NCI-H1048 (cell line): ENCODE measurements at places on chromosomes 5 and 9.

GRCh38 chr5:65955746-65956145, 29.4 kb downstream of the ERBIN start:
- no peak for DNase-seq

DNA sequence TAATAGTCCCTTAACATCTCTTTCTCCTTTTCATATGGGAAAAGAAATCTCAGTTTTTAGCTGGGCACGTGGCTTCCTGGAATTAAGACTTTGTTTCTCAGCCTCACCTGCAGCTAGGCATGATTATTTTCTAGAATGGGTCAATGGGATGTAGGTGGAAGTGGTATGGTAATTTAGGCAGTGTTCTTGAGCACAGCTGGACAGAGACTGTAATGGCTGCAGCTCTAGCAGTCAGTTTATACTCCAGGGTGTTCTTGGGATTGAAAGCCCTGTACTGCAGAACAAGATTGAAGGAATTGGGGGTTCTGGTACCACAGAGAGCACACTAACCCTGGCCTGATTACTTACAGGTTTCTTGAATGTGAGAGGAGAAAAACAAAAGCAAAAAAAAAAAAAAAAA, 455.9 kb upstream of the ZNF608 start:
- no peak for DNase-seq

- no peak for DNase-seq
These were observed 73.8 kb downstream of the RAPGEF1 start for GRCh38 chr9:131666029-131666428.

GRCh38 chr5:94916619-94917018, 298.1 kb downstream of the SLF1 start:
- DNase-seq = no peak

- no peak for DNase-seq
These were observed 8.0 kb downstream of the B4GALT1 start for GRCh38 chr9:33158843-33159776.

- DNase-seq = no peak
These were observed 84.7 kb downstream of the HSD17B3 start for GRCh38 chr9:96217294-96217707.

DNA sequence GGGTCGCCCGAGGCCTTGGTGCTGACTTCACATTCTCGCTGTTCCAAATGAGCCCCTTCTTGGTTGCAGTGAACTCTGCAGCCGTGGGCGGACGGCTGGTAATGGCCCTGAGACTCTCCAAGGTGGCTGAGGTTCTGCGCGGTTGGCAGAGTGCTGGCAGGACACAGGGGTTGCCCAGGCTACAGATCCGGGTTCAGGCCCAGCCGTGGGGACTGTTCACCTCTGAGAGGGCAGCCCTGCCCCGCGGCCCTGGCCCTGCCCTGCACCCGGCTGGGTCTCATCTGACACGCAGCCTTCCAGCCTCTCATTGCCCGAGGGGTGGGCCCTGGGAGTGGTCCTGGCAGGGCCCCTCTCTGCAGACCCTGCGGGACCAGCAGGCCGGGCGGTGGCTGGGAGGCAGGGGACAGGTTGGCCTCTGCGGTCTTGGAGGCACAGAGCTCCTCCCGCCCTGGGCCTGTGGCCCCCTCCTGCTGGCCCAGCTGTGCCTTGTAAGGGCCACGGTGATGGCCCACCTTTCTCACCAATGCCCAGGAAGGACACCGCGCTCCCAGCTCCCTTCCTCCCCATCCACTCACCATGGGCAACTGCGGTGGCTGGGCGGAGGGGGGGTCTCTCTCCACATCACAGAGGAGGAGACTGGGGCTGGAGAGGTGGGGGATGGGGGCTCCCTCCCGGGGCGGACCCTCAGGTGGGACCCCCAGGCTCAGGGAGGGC, 51.6 kb downstream of the AHRR start:
- no peak for DNase-seq

GRCh38 chr9:71177901-71178300, 56.5 kb upstream of the TRPM3 start:
- no peak for DNase-seq

- no peak for DNase-seq
These were observed 1.8 kb downstream of the PDLIM4 start for GRCh38 chr5:132259069-132259851.

DNA sequence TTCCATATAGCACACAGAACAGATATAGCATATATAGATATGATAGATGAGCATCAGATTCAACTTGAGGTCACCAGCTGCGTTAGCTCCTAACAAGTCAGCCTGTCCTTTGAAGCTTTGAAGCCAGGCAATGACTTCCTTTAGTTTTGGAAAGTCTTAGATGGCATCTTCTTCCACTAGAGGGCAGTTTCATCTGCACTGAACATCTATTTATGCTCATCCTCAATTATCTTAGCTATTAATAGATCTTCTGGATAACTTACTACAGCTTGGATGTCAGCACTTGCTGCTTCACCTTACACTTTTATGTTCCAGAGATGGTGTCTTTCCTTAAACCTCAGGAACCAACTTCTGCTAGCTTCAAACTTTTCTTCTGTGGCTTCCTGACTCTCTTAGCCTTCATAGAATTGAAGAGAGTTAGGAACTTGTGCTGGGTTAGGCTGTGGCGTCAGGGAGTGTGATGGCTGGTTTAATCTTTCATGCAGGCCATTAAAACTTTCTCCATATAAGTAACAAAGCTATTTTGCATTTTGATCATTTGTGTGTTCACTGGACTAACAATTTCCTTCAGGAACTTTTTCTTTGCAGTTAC, 1401.4 kb downstream of the EFNA5 start:
- no peak for DNase-seq

DNA sequence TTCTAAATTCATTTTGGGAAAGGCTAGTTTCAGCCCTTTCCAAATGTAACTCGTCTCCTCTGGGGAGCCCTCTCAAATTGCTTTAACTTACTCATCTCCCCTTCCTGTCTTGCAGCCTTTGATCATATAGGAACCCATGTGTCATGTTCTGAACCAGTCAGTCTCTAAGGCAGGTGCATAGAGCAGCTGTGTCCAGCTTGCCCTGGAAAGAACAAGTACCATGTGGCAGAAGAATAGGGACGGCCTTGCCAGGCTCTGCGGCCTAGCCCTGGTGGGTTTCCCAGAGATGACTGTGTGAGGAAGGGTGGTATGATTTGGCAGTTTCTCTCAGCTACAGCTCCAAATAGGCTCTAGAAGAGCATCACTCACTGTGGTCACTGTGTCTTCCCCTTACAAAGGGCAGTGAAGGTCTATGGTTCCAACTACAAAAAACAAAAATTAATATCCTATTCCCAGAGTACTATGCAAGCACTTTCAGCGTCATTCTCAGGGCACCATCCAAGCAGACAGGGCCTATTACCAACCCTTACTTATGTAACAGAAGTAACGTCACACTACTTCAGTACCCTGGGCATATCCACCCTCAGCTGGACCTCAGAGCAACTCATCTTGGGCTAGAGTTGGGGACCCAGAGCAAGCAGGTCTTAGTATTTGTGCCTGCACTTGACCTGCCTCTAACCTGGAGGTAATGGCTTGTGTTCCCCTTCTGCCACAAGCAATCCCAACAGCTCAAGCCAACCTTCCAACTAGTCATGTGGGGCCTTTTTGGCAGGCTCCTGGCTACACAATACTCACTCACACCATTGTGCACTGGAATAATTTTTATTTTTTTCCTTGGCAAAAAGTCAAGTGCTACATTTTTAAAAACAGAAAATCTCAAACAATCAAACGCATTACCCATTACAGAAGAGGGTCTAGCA, 37.2 kb upstream of the UBAP2 start:
- no peak for DNase-seq

DNA sequence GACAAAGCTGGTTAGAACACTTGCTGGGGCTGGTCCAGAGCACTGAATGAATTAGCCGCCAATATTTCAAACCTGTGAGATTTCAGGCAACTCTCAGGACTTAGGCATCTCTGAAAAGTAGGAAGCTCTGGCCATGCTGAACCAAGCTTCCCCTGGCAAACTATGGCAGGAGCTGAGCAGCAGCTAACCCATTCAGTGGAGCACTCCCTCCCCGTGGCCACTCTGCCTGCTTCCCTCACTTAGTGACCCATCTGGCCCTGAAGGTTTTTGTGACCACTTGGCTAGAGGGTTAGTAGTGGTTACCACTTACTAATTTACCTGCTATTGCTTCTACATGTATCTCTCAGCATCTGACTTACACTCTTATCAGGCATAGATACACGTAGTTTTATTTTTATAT, 25.5 kb downstream of the FOXI1 start:
- no peak for DNase-seq

GRCh38 chr9:137745541-137745991, 126.8 kb downstream of the EHMT1 start:
- DNase-seq = no peak

DNA sequence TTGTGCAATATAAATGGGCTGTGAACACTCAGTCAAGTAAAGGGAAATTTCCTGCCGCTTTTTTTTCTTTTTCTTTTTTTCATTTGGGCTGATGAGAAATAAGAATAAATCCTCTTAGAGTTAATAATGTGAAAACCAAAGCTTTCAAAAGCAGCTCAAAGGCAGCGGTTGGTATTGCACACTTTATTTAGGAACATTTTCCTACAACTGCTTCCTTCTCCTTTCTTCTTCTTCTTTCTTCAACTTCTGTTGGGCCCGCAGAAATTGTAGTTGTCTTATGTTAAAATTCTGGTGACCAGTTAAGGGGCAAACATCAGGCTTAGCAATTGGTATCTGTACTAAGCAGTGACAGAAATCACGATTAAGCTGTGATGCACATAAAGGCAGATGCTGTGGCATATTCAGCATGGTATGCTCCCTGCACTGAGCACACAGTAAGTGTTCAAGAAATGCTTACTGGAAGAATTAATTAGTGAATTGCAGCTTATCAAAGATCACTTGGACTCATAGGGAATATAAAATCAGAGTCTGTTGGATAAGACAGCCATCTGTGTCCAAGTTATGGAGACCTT, 85.4 kb downstream of the ANKRD55 start:
- no peak for DNase-seq

DNA sequence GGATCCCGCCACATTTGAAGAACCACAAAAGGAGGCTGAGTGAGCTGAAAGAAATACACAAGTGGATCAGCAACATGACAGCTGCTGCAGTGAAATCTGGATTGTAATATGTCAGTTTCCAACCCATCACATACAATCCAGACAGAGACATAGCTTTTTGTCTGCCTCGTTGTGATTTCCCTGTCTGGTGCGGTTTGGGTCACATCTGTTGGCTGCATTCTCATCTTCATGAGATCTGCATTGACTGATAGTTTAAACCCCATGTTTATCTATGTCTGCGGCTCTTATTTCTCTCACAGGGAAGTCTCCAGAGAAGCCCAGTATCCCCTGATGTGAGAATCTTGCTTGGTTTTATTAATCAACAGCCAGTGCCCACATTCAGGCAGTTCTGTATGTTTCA, 403.1 kb upstream of the ZNF608 start:
- DNase-seq = no peak

DNA sequence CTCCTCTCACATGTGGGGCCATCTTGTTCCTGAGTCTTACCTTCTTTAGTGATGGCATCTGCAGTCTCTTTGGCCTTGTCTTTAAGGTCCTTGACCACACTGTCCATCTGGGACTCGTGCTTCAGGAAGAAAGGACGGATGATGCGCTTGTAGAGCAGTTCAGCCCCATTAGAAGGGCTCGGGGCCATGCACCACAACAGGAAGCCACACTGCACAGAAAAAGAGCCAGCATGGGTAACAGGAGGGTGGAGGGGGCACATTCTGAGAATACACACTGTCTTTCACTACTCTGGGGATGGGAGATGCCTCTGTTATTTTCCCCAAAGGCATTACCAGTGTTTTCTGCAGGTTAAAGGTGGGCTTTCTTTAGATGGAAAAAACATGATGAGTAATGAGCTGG, 25.9 kb downstream of the SRP19 start:
- DNase-seq = no peak

DNA sequence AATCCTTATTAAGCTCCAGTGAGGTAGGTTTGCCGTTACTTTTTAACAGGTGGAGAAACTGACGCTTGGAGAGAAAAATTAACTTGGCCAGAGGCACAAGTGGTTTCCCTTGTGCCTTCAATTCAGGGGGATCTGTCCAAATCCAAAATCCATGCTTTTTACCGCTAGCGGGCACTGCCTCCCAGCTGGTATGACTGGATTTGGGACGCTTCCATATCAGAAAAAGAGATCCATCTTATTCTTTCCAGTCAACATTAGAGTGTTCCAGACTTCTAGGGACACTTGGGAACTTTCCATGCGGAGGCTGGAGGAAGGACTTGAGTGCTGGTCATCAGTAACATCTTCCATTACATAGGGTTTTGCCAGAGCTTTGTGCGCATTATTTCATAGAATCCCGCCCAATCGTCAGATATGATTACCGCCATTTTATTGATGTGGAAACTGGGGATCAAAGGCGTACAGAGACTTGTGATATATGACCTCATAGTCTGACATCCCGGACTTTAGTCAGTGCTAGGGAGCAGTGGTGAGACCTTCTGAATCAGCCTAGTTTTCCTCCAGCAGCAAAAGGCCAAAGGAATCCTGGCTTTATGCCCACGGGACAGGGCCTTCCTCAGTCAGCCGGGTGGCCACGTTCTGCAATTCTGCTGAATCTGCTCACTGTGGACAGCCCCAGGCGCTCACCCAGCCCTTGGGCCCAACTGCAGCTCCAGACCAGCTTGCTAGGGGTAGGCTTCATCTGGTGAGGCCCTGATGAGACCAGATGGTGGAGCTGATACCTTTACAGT, 1.1 kb upstream of the GNPDA1 start:
- DNase-seq = no peak

DNA sequence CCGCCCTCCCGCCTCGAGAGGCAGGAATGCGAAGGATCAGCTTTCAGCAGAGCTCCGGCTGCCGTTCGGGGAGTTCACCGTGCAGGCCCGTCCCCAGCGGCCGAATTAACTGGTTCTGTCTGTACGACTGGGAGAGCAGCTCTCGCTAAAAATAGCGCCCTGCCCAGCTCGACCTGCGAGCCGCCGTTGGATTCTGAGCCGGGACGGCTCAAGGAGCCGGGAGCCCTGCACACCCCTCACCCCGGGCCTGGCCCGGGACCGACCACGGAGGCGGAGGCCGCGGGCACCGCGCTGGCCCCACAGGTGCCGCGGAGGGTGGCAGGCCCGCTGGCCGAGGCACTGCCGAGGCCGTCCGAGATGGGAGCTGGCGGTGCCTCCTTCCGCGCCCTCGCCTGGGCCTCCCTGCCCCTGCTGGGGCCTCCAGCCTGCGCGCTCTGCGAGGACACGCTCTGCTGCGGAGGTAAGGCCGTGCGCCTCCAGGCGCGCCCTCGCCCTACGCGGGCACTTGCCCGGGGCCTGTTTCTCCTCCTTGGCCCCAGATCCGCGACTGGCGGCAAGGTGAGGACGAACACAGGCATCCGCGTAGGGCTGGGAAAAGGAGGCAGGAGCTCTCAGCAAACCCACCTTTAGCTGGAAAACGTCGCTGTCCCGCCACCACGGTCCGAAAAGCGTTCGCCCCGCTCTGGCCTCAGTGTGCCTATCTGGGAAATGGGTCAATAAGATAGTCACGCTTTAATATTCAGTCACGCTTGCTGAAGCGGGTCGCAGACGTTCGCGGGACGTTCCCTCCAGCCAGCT, 53.1 kb upstream of the DAB2IP start:
- no peak for DNase-seq

- DNase-seq = no peak
These were observed 401.1 kb upstream of the TRPC7 start for GRCh38 chr5:136766456-136766855.

- DNase-seq = no peak
These were observed 2403.4 kb upstream of the ACO1 start for GRCh38 chr9:29981013-29981412.
